ENCODE measurements at places on chromosomes 16 and 17.

DNA sequence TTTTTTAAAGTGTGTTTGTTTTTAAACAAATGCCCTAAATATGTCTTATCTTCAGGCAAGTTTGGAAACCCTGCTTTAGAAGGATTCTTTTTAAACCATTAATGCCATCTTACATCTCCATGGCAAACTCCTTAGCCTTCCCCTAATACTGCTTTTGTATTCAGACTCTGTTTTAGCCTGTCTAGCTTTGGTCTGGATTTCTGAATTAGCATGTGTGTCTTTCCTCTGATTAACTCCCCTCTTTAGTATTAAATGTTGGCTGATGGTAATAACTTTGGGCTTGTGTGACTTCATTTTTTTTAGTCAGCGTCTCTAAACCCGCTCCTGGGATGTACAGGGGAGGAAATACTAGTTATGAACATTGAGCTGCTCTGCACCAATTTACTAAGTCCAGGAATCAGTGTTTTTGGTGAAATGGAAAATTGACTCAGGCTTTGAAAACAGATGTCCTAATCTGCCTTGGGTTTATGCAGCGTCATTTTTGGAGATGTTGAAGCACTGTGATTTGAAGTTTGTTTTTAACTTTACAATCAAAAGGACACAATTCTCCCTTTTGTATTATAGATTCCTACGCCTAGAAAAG lies 22.2 kb downstream of the WIPF2 start:
- DNase-seq: no peak

DNA sequence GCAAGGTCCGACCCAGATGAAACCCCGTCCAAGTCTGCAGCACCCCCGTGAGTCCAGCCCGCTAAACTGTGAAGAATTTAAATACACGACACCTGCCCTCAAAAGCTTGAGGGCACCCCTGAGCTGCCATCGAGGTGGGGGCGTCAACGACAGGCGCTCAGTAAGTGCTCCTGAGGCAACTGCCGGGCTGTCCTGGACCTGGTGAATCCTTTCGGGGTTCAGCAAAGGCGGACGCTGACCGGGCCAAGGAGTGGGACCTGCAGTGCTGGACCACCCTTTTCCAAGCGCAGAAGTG lies 512 bp upstream of the ENDOV start:
- DNase-seq: no peak

GRCh38 chr16:81896902-81897301 lies 114.4 kb downstream of the SDR42E1 start:
- DNase-seq: no peak

DNA sequence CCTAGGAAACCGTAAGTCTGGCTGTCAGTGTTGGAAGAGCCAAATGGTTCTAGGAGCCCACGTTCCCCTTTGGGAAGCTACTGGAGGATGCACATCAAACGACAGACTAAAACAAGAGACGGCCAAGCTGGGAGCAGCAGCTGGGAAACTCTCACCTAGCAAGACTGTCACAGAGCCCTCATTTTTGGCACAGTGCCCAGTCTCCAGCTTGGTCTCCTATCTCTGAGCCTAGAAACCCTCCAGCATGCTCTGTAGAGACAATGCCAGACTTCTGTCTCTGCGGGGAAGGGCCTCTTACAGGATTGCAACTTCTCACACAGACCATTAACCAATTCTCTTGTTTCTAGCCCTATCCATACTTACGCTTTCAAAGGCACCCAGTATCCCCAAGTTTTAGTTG lies 23.5 kb downstream of the GTF3C1 start:
- DNase-seq: no peak

DNA sequence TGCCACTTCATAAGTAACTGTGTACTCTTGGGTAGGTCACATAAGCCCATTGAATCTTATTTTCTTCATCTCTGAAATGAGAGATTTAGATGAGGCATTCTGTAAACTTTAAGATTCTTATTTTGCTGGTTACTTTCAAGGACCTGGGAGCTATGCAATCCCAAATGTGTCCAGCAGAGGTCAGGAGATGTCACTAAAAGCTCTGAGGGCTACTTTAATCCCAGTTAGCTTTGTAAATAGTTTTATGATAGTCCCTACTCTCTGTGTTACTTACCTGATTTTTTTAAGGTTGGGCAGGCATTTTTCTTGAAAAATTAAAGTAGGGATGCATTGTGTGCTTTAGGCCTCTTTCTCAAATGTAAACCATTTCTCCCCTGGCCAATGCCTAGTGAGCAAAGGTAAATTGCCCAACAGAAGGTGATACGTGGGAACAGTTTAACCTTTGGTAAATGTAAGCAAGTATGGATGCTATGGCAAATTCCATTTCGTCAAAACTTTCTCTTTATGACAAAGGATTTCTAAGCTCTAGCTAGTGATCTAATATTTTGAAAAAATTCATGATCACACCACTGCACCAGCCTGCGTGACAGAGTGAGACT lies 57.1 kb upstream of the WSB1 start:
- peak; percentile 40 for DNase-seq

DNA sequence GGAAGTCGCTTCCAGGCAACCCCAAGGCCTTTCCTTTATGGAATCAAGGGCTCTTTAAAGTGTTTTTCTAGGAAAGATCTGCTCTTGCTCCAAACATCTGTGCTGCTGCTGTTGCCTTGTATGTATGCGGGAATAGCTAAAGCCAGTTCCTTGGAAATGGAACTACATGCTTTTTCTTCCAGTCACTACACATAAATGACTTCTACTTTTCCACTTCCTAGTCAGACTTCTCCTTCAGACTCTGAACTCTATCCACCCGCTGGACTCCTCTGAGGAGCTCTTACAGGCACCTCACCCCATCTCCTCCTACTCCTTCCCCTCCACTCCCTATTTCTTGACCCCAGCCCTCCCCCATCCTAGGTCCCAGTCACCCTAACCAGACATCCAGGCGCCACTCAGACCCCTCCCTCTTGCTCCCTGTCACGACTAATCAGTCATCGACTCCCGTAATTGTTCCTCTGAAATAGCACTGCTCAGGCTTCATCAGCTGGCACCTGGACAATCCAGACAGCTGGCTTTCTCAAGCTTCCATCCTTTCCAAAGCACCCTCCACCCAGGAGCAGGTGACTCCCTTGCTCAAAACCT lies 15.0 kb upstream of the PEMT start:
- no peak for DNase-seq

GRCh38 chr17:41301916-41302901 lies at the start of gene KRTAP29-1:
Gene KRTAP29-1 (minus strand): TSS chr17:41302851. CDS start chr17:41302851, 0 bp downstream.
- no peak for DNase-seq

GRCh38 chr17:81458628-81459027 lies 54.0 kb downstream of the ACTG1 start:
- no peak for DNase-seq

DNA sequence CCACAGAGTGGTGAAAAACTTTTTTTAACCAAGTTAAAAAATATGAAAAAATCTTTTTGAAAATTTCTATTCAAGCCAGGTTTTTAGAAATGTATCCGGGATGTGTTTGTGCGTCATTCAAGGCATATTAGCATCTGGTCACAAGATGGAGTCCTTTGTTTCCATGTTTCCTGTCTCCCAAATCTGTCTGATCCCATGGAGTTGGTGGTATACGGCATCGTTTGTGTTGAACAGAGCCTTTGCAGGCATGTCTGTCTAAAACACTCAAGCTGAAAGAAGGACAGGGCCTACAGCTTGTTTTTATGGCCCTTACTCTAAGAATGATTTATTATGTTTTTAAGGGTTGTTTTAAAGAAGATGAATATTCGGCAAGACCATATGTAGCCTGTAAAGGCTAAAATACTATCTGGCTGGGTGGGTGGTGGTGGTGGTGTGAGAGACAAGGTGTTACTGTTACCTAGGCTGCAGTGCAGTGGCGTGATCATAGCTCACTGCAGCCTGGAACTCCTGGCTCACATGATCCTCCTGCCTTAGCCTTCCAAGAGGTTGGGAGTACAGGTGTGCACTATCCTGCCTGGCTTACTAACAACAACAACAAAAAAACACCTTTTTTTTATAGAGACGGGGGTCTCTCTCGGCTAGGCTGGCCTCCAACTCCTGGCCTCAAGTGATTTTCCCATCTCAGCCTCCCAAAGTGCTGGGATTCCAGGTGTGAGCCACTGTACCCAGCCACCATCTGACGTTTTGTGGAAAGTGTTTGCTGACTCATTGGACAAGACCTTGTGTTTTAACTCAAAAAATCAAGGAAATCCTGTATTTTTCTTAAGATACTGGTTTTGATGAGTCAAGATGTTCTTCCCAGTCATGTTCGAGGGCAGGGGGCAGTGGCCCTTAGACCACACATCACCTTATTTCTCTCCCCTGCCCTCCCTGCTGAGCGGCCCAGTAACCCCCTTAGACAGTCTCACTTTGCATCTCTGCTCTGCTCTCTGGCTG lies 52.2 kb downstream of the NDE1 start:
- DNase-seq: peak; percentile 59

DNA sequence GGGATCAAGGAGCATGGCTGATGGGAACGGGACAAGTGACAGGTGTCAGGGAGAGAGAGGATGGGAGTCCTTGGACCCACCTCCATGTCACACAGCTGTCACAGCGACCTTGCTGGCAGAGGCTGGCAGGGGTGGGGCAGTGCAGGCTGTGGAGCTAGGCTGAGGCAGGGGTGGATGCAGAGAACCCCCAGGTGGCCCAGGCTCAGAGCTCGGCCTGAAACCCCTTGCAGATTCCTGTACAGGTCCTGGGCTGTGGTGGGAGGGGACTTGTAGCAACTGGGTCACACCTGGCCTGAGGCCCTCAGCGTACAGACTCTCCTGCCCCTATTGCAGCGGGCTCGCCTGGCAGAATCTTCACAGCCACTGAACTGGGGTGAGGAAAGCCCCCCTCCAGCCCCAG lies 174.1 kb downstream of the NTN1 start:
- DNase-seq: no peak

DNA sequence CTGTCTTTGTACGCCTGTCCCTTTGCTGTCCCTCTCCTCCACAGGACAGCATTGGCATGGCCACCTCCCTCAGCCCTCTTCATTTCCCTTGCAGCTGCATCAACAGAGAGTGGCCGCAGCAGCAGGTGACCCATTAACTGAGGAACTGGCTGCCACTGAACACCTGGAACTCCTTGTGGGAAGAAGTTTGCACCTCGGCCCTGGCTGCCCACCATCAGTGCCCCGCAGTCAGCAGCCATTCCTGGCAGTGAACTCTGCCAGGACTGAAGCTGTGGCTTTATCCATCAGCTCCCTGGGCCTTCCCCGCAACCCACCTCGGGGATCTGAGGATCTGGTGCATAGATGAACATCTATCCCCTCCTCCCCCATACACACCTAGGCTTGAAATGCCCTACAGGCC lies 13.1 kb upstream of the RNF135 start:
- no peak for DNase-seq

DNA sequence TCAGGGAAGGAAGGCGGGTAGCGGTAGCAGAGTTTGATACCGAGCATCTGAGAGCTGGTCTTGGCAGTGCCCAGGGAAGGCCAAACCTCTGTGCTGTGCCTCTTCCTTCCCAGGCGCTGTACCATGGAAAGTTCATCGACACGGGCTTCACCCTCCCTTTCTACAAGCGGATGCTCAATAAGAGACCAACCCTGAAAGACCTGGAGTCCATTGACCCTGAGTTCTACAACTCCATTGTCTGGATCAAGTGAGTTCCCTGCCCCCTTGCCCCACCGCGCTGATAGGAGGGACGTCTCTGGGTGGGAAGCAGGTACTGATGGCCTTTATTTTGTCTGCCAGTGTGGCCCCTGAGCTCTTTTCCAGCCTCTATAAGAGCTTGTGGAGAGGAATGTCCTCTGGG lies 15.4 kb upstream of the CLEC18A start:
- DNase-seq: no peak

DNA sequence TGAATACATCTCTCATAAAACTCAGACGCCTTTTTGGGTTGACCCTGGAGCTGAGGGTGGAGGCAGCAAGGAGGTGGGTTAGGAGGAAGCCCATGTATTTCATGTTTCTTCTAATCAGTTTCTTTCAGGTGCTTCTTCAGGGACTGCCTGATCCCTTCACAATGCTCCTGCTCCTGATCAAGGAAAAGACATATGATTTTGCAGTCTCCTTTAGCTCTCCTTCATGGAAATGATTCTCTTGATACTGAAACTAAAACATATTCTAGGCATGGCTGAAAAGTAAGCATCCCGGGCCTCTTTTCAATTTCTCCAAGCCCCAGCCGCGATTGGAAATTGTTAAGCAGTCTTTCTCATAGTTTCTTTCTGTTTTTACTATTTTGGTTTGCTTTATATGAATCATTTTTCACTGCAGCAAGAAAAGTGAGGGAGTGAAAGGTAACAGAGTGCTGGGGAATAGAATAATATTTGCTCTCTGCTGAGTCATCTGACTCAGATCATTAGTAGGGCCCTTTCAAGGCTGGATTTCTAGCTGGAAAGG lies 730.7 kb downstream of the CDH11 start:
- peak; percentile 48 for DNase-seq

- no peak for DNase-seq
Measured at GRCh38 chr16:57374067-57374534, 1.8 kb downstream of the CX3CL1 start.

DNA sequence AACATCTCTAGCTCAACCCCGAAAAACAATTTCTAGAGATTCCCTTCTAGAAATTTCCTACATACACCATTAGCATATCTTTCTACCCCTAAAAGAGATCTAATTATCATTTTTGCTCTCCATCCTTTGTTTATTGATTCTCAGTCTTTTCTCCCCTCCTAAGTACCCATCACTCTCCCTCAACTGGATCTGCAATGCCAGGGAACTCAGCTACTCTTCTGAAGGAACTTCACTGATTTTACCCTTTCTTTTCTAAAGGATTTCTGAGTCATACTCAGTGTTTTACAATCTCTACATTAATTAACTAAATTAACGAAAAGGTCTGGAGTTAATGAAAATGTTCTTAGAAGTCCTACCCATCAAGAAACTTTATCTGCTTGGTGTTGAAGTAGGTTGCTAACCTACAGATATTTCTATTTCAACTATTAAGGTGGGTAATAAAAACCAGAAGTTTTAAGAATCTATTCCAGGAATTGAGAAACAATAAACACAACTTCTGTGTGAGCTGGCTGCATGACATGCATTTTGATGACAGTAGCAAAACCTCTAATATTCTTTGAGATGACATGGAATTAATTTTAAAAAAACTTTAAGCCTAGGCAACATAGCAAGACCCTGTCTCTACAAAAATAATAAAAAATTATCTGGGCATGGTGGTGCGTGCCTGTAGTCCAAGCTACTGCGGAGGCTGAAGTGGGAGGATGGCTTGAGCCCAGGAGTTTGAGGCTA lies 13.6 kb downstream of the CREBBP start:
- DNase-seq: no peak

DNA sequence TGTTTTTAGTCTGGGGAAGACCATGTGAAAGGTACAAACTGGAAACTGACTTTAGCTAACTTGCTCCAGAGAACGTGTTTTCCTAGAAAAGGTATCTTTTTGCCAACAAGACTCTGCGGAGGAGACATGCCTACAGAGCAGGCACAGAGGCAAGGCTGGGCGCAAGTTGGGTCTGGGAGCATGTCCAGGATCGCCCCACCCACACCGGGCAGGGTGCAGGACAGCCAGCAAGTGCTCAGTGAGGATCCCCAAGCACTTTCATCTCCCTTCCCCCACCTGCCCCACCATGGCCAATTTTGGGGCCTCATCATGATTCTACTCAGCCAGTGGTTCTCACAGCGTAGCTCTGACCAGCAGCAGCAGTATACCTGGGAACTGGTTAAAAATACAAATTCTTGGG lies 18.2 kb upstream of the ROGDI start:
- no peak for DNase-seq

Data from HCEC 1CT (cell line).